ENCODE measurements at places on chromosomes 7 and 10.

GRCh38 chr10:71796749-71797405 is 23.6 kb upstream of the VSIR start:
- no peak for DNase-seq

DNA sequence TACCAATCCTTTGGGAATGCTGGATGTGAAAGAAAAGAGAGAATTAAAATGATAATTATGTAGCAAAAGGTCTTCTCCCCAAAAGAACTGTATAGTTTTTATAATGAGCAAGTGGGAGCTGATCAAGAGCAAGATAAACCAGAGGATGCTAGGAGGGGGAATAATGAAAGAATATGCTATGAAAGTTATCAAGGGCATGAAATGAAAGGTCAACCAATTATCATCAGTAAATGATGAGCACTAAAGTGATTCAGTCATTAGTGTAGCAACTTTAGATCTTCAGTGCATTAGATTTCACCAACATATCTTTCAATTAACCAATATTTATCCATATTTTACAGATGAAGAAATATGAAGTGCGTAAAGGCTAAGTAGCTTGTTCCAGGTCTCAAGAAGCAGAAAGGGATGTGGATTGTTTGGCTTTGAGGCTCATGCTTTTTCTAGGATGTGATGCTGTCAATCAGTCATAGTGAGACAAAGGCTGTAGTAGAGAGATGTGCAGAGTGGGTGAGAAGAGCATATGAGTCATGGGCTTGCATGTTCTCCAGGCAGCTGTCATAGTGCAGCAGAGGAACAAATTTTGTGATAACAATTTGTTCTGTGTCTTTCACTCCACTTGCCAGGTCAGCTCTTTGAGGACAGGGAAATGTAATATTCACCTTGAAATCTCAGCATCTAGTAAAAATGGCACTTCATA is 5.7 kb upstream of the OR2F2 start:
- DNase-seq: no peak

DNA sequence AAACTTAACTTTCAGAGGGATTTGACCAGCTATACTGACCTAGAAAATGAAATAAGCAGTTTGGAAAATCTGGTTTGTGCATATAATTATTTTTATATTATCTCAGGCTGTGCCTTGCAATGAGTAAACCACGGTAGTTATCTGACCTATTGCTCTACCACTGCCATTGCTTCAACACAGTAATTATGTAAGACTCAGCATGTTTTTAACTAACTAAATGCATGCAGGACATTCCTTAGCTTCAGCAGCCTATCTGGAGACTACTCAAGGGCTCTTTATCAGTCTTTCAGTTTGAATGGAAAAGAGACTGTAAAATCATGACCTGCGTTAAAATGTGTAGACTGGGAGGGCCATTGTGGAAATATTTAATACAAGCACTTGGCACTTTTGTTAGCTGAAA is 22.5 kb downstream of the CHN2 start:
- no peak for DNase-seq

- no peak for DNase-seq
These were observed 42.8 kb downstream of the PDGFA start for GRCh38 chr7:476736-477360.

DNA sequence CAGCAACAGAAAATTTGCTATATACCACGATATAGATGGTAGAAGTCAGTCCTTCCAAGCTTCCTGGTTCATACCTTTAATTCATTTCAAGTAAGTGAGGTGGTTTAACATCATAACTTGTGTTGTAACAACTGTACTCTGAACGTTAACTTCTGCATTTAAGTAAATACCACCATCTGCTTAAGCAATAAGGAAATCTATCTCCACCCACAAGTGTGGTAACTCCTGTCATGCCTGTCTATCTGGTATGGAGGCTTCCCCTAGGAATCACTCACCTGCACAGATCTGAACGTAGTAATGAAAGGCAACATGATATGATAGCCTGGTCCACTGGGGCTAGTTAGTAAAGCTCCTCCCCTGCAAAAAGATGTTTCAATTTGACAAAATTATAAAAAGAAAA is 2.3 kb downstream of the ERLIN1 start:
- no peak for DNase-seq

GRCh38 chr10:123135415-123136141 is at the start of gene HMX3:
HMX3 (plus strand) TSS chr10:123135970; CDS start chr10:123136051, 81 bp downstream.
- DNase-seq: no peak

DNA sequence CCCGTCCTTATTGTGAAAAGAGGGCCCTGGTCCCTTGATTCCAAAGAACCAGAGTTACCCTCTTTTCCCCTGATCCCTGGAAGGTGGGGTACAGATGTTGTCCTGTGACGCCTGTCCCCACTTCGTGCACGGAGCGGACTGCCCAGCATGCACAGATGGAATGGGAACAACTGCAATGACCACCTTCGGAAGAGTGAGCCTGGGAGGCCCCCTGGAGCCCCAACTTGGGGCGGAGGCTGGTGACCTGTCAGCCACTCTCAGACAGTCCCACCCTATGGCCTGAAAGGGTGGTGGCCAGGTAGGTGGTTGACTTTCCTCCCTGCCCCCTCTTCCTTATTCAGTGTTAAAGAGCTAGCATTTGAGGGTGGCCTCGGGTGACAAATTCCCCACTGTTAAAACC is 196.6 kb upstream of the GALNT17 start:
- no peak for DNase-seq

DNA sequence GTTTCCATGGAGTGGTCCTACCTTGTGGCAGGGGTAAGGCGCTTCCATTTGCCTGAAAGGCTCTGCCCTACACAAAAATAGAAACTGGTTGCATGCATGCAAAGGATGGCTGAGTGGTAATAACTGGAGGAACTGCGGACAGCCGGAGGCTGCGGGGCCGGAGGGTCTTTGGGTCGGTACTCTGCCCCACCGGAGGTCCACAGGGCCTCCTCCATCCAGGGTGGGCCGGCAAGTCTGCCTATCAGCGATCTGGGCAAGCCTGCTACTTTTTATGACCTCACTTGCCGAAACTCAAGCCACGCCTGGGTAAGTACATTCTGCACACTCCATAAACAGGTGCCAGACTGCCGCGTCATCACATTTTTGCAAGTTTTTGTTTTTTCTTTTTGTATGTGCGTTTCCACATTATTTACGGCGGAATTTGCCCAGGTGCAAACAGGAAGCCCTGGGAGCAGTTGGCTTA is 30.0 kb downstream of the TACC2 start:
- DNase-seq: peak; percentile 39

DNA sequence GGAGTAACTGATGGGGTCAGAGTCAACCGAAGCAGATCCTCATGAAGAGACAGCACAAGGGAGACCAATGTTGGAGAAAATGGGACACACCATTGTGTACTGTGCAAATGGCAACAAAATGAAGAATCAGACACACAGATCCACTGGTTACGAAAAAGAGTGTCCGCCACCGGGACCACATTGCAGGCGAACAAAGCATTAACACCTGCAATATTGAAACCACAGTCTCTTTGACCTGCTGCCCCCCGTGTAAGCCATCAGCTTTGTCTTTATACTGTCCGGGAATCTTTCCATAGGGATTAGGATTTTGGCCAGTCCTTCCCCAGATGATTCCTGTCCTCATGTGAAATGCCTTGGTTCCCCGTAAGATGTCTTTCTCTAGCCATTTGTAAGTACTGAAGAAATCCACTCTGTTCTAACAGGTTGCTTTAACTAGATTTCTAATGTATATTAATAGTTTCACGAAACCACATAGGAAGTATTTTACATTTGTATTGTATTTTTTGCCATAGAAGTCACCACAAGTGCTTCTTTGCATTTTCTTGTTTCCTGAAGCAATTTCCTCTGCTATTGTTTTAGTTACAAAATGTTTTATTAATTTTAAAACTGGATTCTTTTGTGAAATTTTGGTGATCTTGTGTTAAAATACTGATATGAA is 140.8 kb upstream of the NFE2L3 start:
- no peak for DNase-seq

GRCh38 chr10:122145113-122145512 is 126.0 kb upstream of the BTBD16 start:
- no peak for DNase-seq

- DNase-seq: no peak
These were observed 252.9 kb downstream of the RNLS start for GRCh38 chr10:88330174-88330573.

DNA sequence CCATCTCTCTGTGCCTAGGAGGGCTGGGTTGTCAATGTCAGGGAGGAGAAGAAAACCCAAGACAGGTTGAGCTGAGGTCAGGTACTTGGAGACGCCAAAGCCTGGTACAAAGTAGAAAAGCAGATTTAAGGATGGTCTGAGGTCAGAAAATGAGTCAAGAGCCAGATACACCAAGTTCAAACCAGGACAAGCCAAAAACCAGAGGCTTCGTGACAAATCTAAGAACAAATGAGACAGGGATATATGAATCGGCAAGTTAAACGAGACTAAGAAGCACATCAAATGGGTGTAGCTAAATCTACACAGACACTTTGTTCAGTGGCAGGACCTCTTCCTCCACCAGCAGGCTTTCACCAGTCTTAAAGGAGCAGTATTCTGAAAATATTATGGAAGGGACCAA is 34.2 kb downstream of the C7orf33 start:
- DNase-seq: no peak

GRCh38 chr10:63631991-63632390 is 110.8 kb downstream of the REEP3 start:
- DNase-seq: no peak

GRCh38 chr7:92674379-92674778 is 84.2 kb upstream of the FAM133B start:
- DNase-seq: no peak

DNA sequence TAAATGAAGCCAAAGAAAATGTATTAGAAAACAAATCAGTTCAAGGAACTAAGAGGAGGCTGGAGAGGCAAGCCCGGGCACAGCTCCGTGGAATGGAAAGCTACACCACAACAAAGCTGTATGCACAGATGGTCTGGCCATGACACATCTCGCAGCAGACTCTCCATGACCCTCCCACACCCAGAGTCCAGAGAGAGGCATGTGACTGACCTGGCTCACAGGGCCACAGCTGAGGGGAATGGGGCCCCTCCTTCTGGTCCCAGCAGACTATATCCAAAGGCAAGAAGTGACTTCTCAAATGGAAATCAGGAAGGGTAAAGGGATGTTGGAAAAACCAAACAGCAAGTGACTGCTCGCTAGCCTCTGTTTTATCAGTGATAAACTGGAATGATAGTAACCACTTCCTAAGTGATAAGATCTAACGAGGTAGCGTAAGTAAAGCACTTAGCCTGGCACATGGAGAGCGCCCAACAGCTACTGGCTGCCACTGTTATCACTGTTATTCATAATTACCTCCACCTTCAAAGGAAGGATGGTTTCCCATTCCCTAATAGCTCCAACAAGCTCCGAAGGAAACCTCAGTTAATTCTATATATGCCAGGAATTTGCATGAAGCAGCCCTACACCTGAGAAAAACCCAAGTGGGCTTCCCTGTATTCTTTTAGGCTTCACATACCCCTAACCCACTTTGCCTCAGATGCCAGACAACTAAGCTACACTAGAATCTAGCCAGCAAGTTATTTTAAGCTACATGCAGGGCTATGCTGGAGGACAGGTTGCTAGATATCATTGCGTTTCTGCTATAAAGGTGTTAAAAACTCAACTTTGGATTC is 8.4 kb downstream of the OSBPL3 start:
- no peak for DNase-seq

GRCh38 chr10:47403446-47404318 is 19.6 kb upstream of the ZNF488 start:
- DNase-seq: no peak

DNA sequence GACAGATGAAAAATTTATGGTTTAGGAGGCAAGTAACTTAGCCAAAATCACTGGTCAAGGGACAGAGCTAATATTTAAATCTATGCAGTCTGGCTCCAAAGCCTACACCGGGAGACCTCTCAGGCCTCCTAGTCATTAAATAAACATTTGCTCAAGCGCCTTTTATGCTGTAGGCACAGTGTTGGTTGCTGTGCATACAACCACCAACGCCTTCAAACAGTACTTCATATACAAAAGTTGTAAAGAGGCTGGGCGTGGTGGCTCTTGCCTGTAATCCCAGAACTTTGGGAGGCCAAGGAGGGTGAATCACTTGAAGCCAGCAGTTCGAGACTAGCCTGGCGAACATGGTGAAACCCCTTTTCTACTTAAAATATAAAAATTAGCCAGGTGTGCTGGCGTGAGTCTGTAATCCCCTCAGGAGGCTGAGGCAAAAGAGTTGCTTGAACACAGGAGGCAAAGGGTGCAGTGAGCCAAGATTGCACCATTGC is 159.8 kb downstream of the MAGI2 start:
- no peak for DNase-seq

- DNase-seq: no peak
These were observed 10.6 kb downstream of the NACAD start for GRCh38 chr7:45078125-45078681.

DNA sequence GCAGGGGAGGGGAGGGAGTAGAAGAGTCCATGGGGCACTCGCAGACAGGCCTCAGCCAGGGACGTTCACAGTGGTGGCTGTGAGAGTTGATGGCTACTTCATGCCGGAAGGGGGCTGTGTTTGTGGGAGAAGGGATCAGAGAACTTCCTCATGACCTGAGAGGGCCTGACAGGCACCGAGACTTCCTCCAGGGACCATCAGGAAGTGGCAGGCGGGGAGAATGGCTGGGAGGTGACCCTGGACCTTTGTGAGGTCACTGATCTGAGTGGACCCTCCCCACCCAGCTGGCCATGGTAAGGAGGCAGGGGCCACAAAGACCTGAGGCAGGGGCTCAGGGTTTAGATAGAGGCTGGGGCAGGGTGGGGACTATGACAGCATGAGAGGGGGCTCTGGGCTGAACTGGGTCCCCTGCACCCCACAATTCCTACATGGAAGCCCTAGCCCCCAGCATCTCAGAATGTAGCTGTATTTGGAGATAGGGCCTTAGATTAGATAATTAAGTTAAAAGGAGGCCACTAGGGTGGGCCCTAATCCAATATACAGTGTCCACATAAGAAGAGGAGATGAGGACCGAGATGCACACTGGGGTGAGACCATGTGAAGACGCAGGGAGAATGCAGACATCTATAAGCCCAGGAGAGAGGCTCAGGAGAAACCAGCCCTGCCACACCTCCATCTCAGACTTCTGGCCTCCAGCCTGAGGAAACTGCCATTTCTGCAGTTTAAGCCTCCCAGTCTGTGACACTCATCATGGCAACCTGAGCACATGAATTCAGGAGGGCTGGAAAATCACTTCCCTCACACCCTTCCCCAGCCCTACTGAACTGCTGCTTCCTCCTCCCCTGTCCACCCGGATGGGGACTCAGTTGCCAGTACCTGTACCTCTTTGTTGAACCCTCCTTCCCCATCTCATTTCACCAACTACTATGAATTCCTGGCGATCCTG is 273.9 kb upstream of the ZNF32 start:
- DNase-seq: no peak

- no peak for DNase-seq
These were observed 49.8 kb upstream of the LEP start for GRCh38 chr7:128191136-128191844.

DNA sequence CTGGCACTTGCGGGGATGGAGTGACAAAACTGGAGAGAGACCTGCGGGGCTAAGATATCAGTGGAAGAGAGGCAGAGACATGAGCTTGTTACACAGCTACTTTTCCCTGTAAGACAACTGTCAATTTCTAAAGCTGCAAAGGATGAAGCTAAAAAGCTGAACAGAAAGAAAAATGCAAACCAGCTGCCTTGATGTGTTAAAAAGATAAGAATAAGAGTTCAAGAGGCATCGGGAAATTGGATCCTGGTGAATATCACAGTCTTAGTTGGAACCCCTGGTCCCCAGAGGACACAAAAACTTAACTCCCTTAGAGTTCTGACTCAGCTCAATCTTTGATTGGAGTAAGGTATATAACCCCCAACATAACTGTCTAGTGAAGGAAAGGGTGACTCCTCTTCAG is 38.8 kb downstream of the VPS41 start:
- DNase-seq: no peak

Measured in left kidney (tissue), 8 donors.